Sigmoid colon (tissue), 7 donors: ENCODE measurements at places on chromosomes 3 and 15. TPM values are rescaled to one million over a fixed set of nuclear protein-coding genes. Genes with fewer than 3 reads are reported as not detected.

- no peak for DNase-seq
Observed at GRCh38 chr3:24145981-24146822, 201.1 kb downstream of the NR1D2 start.

DNA sequence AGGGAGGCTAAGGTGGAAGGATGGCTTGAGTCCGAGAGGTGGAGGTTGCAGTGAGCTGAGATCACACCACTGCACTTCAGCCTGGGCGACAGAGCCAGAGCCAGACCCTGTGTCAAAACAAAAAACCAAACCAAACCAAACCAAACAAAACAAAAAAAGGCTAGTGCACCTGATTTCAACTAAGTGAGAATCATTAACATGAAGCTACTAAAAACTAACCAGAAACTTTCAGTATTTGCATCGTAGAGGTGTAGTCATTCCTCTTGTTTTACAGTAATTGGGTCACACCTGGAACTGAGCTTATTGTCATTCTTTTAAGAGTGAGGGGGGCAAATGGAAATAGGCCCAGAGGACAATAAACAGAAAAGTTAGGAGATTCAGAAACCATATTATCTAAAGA lies 58.5 kb downstream of the ST6GAL1 start:
- no peak for DNase-seq

GRCh38 chr15:65248511-65249255 lies 37.4 kb upstream of the CILP start:
- no peak for DNase-seq

GRCh38 chr15:39096608-39097205 lies 484.2 kb upstream of the THBS1 start:
- no peak for DNase-seq

- no peak for DNase-seq
Observed at GRCh38 chr3:10351013-10351735, 30.3 kb upstream of the SEC13 start.

DNA sequence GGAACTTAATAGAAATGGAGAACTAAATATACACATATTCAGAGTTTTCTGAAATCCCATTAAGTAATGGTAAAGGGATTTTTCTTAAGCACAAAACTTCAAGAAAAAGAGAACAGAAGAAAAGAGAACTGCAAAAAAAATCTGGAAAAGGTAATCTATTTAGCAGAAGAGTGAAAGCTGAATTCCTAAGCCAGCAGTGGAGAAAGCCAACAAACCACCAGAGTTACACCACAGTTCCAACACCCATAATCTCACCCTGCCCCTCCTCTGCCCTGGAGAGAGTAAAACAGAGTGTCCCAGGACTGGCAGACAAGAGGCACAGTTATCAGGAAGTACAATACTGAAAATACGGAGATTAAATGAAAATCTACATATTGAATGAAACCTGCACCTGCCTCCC lies 29.4 kb downstream of the TP53BP1 start:
- no peak for DNase-seq

DNA sequence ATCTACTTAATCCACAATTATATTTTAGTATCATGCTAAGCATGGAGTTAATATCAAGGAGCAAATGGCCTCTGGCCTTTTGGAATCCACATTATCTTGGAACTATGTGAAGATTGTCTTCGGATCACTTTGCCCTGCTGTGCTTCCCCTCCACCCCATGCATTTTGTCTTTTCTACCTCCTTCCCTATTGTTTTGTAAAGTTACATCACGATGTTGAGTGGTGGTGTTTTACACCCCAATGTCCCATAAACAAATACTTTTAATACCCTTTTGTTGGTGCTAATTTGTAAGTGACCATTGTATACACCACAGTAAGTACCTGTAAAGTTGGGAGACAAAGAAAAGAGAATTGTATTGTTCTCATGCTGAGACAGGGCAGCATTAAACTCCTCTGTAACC lies 258.4 kb upstream of the ZNF717 start:
- DNase-seq = no peak

DNA sequence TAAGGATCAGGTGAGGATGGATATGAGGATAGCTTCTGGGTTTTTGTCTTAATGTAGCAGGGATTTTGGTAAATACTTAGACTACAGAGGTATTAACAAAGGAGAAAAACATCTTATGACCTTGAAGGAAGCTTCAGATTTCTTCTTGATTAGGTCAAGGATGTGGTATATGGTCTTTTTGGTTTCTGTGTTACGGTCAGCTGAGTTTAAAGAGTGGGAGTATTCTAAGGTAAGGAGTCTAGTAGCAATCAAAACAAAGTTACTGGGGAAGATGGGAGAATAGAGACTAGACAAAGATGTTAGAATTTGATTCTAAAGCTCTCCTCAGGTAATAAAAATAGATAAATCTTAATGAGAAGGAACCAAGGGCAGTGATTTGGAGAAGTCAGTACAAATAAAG lies 6.2 kb downstream of the HMG20A start:
- no peak for DNase-seq

Gene FEZF2
- not detected for total RNA-seq

Gene OR5K2
- not detected for total RNA-seq

Gene COL8A1
- 39.6 TPM for total RNA-seq
